ENCODE measurements at places on chromosomes 1 and 21. TPM values are rescaled to one million over a fixed set of nuclear protein-coding genes. Genes with fewer than 3 reads are reported as not detected.

CD48 gene
- not detected for total RNA-seq

NIBAN1 gene
- 59.1 TPM for total RNA-seq

INSRR gene
- total RNA-seq = not detected

LRRC38 gene
- not detected for total RNA-seq

ELF3 gene
- 2.3 TPM for total RNA-seq

PDC gene
- not detected for total RNA-seq

BGLAP gene
- 0.59 TPM for total RNA-seq

OPTC gene
- not detected for total RNA-seq

DEPDC1 gene
- 3.0 TPM for total RNA-seq

Data from smooth muscle cell of the umbilical artery (primary cell).